ENCODE measurements at places on chromosomes 1 and 21.

DNA sequence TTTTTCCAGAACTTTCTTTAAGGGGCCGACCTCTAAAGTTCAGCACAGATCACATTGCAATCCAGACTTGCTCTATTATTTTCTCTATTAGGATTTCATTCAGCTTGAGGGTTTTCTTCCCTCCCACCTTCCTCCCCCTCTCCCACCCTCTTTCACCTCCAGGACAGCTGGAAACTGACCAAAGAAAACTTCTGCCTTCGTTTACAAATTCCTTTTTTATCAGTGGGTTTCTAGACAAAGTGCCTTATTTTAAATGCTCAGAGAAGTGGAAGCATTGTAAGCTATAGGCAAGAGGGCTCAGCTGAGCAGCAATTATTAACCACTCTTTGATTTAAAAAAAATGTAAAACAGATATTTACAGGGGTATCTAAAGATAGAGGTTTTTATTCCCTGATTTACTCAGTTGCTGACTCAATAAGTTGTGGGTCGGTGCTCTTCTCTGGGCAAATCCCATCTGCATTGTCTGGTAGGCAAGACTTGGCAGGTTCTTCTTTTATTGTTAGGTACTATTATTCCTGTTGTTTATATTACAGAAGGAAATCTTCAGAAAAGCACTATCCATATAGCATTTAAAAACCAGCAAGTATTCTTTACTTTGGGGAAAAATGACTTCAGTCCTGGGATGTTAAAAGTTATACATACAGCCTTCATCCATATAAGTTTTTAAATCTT is 277.0 kb upstream of the C1orf105 start:
- DNase-seq: no peak

DNA sequence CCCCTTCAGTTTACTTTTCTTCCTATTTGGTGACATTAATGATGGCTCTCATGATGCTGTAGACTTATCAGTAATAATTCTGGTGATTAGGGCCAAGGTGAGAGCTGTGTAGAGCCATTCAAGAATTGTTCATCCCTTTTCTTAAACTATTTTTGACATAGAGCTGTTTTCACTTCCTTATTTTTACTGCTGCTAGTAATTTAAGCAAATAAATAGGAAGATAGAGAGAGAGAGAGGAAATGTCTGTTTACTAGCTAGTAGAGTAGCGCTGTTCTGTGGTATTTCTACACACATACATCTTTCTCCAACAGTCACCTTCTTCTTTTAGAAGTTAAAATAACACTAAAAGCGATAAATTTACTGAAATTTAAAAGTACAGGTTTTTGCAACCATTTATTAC is 678.0 kb upstream of the ZP4 start:
- no peak for DNase-seq

- DNase-seq: no peak
These were observed 31.5 kb downstream of the TNFSF4 start for GRCh38 chr1:173175514-173176145.

GRCh38 chr21:44625756-44626155 is 1.1 kb upstream of the KRTAP10-9 start:
- DNase-seq: no peak

- no peak for DNase-seq
These were observed 7.9 kb upstream of the ADORA3 start for GRCh38 chr1:111511370-111511769.

GRCh38 chr1:46422261-46422871 is 28.2 kb downstream of the FAAH start:
- no peak for DNase-seq

DNA sequence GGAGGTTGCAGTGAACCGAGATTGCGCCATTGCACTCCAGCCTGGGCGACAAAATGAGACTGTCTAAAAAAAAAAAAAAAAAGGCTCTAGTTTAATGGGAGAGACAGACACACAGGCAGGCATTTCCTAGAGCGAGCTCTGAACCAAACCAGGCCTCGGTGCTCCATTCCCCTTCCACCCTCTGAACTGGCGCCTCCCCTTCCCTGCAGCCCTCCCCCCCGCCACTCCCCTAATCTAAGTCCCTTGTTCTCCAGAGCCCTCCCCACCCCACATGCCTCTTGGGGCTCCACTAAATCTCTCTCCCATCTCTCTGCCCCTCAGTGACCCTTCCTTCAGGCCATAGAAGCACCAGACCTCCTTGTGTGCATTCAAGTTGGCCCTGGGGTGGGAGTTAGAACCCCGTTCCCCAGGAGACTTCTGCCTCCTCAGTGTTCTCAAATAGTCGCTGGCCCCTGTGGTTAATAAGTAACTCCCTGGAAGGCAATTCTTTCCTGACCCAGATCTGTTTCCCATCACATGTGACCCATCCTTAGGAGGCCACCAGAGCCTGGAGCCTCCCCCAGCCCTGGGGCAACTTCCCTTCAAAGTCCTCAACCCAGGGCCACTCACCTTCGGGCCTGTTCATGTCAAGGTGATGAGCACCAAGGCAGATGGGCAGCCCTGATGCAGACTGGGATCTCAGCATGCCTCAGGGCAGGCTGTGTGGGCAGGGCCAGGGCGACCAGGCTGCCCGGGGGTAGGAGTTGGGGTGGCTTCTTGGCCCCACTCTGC is 42.6 kb upstream of the EPB41 start:
- DNase-seq: no peak

GRCh38 chr1:226688056-226688748 is 50.9 kb downstream of the ITPKB start:
- DNase-seq: no peak

GRCh38 chr1:222784371-222784770 is 30.5 kb upstream of the DISP1 start:
- no peak for DNase-seq

DNA sequence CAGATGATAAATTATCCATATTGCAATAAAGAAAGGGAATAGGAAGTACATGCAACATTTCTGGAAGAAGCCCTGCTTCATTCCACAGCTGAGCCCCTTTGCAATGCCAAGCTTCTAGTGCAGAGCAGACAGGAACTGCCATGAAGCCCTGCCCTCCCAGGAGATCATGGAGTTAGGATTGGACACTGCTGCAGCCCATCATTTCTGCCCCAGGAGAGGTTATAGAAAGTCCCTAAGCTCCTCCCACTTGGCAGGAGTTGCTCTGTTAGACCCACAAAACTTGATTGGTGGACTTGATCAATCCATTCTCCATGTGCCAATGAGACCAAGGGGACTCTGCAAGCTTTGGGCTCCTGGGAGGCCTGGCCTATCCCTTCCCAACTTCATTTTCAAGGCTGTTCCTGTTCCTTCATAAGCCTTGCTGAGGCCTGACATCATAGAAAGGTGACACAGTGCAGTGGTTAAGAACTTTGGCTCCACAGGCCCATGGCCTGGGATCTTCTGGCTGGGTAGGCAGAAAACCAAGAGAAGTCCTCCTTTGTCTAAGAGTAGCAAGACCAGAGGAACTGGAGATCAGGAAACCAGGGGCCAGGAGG is 1.3 kb upstream of the LAPTM5 start:
- no peak for DNase-seq

DNA sequence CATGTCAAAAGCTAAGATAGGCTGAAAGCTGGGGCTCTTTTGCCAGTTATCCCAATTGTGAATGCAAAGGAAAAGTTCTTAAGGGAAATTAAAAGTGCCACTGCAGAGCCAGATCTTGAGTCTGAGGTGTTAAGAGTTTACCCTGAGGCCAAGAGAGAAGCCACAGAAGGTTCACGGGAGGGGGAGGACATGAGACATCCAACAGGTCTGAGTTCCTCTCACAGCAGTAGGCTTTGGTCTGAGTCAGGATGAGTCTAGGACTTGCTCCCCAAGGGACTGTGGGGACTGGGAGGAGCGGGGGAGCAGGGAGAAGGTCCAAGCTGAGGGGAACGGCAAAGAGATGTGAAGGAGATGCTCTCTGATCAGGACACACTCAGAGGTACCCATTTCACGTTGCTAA is 411.2 kb upstream of the CAMK1G start:
- DNase-seq: no peak

GRCh38 chr1:226549094-226549936 is 751 bp downstream of the STUM start:
- no peak for DNase-seq

DNA sequence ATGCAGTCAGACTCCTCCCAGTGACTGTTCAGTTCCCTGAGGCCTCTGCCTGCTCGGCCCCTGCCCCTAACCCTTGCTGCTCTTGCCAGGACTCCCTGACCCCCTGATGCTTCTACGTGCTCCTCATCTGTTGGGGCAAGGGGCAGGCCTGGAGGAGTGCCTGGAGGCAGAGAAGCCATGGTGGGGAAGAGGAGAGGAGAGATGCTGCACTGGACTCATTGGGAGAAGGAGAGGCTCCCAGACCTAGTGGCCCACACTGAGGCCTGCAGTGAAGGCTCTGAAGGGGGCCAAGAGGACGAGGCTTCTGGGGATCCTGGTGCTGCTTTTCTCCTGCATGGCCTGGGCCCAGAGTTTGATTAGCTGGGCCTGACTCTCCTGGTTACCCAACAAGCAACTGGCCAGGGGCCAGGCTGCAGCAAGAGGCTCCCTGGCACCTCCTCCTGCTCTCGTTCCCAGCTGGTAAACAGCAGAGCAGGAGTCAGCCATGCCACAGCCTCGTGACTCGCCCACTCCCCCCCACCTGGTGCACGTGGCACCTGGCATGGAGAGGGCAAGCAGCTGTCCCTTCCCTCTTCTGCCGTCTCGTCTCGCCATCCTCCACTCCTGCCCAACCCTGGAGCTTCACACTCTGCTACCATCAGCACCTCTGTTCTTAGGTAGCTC is 847 bp upstream of the RORC start:
- DNase-seq: no peak

GRCh38 chr1:147722124-147722523 is 38.3 kb downstream of the GJA5 start:
- no peak for DNase-seq

DNA sequence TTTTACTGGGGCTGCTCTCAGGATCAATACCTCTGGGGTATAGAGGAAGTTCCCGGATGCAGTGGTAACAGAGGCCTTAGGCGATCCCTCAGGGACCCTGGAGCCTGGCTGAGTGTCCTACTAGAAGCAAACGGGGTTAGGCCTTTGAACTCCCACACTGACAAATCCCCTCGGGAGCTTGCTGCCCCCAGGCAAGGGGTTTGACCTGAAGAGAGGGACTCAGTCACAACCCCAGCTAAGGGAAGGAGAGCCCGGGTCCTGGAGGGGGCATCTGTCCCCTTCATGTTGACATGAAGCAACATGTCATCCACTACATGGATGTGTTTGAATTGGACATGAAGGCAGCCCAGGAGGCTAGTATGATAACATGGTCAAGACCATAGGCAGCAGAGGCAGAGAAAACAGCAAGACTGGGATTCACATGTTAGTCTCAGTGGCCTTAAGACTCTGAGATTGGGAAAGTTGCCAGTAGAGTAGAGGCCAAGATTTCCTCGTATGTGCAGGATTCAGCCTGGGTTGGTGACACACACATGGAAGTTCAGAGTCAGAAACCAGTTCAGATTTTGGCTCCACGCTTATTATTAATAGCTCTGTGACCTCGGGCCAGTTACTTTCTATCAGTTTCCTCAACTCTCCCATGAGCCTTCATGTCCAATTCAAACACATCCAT is 101.5 kb downstream of the KCNN3 start:
- DNase-seq: no peak

- DNase-seq: no peak
These were observed 59.8 kb downstream of the ITGB3BP start for GRCh38 chr1:63463248-63463647.

DNA sequence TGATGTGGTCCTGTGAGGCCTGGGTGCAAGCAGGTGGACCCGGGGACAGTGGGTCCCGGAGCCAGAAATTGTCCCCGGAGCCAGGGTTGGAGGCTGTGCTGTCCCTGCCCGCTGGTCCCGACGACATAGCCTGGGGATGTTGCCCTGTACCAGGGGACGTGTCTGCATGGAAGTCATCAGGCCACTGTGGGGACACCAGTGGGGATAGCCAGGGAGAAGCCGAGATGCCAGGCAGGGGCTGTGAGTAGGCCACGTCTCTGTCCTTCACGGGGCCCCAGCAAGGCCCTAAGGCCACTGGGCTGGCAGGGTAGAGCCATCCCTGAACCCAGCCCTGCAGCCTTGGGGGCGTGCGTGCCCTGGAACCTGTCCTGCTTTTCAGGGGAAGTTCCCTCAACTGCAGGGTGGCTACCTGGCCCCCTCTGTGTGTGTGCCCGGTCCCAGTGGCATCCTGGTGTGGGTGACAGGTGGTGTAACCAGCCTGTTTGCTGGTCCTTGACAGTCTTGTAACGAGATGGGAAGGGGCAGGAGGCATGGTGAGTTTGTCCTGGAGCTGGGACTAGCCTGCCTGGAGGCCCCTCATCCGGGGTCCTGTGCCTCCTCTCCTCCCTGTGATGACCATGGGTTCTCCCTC is 73.2 kb downstream of the OBSCN start:
- no peak for DNase-seq

- DNase-seq: no peak
These were observed 7.3 kb downstream of the NIBAN1 start for GRCh38 chr1:184966989-184967388.

DNA sequence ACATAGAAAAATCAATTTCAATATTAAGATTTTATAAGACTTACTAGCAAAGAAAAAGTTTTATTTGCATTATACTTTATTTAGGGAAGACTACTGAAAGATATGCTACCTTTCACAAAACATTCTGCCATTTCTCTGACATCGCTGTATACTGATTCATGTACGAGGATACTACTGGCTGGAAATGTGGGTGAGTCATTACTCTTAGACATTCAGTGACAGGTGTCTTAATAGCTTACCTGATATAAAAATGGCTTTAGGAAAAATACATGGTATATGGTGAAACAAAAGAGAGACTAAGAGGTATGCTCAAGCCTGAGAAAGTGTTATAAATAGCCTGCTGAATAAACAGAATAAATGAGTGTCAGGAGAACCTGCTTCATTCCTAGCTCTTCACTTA is 73.0 kb upstream of the EXO1 start:
- DNase-seq: no peak

GRCh38 chr1:244634546-244634945 is 18.4 kb upstream of the DESI2 start:
- no peak for DNase-seq

- DNase-seq: no peak
These were observed 2.2 kb upstream of the KRTAP10-4 start for GRCh38 chr21:44571296-44571695.

DNA sequence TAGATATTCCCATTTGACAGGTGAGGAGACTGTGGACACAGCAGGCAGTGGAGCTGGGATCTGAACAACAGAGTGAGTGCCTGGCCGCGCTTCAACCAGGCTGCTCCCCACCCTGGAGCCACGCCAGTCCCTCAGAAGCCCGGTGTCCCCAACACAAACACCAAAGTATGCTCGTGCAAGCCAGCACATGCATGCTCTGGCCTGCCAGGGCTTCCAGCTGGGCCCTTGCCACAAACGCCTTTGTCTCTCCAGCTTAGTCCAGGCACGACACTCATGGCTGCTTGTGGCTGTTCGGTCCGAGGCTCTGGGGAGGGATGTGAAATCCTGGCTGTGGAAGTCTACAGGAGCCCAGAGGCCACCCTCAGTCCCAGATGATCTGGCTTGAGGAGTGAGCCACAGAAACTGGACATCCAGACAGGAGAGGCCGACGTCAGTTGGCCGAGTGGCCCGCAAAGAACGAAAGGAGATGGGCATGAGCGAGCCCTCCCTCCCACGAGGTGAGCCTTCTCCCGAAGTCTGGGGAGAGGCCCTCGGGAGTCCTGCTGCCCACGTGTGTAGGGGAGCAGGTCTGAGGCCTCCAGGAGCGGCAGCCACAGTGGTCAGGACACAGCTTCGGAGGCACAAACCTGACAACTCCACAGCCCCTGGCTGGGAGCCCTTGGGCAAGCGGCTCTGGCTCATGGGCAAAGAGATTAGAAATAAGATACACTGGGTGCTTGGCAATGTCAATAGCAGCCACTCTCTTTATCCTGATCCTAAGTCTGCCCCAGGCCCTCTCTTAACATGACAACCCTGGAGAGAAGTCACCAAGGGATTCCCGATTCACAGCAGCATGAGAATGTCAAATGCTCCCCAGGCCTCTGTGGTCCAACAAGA is 117.1 kb upstream of the IFFO2 start:
- DNase-seq: no peak
